ENCODE measurements at places on chromosomes 1 and 21. TPM values are rescaled to one million over a fixed set of nuclear protein-coding genes. Genes with fewer than 3 reads are reported as not detected.

DNA sequence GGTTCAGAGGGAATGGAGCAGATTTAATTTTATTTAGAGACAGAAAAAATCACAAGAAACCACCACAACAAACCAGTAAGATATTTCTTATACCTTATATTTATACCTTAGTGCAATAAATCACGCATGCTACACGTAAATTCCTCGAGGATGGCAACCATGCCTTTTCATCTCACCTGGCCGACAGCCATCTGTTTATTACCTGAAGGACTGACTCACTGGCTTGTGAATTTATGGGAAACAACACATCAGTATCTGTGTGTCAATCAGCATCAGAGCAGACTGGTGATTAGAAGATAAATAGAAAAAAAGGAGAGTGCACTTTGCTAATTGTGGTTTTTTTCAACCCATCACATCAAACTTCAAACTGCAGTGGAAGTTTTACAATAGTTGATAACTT, 58.4 kb downstream of the S1PR1 start:
- no peak for DNase-seq

- DNase-seq = no peak
Observed at GRCh38 chr1:231284441-231284840, 43.4 kb downstream of the GNPAT start.

DNA sequence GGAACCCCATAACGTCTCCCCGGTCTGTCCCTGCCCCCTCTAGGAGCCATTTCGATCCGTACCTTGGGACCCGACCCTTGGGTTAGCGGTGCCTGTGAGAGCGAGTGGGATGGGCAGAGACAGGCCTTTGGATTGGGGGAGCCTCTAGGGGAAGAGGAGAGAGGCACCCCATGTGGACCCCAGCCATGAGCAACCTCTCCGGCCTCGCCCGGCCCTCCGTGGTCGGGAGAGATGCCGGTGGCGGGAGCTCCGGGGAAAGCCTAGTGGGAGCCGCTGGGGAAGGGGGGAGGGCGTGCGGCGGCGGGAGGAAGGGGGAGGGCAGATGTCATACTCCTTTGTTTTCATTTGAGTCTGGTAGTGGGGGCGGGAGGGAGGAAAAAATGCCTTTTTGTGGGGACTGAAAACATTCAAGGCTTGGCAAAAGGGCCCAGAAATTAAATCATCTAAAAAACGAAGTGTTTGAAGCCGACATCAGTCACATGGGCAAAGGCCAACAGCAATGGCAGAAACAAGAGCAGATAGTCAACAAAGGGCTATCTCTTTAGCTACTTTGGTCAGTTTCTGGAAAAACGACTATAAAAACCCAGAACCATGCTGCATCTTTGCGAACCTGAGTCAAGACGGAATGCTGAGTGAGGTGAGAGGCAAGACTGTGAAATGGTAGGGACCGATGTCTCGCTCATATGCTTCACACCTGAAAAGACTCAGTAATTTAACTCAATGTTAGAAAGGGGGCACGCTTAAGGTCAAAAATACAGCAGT, 758 bp downstream of the PTBP2 start:
- peak; percentile 6 for DNase-seq

DNA sequence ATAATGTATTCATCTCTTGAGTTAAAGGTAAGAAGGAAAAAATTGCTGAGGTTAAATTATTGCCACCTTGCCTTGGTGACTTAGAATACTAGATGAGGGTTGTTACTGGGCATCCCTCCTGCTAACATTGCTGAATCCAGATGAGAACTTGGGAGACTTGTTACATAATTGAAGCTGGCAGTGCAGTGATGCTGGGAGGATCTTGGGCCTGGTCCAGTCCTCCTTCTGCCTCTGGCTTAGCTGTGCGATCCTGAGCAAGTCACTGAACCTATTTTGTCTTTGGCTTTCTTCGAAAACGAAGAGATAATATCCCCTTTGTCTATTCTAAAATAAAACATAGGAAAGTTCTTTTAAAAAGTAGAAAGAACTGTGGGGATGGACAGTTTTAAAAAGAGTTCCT, 244.9 kb upstream of the NRIP1 start:
- DNase-seq = no peak

GRCh38 chr1:244144053-244144452, 93.0 kb downstream of the ZBTB18 start:
- DNase-seq = no peak

Gene HSD11B1
- total RNA-seq = not detected

Gene CFAP74
- not detected for total RNA-seq

Gene DTL
- 34.5 TPM for total RNA-seq

All from H4 (cell line).